Spinal cord (tissue), 10 donors: ENCODE measurements at places on chromosomes 2 and 18.

- no peak for DNase-seq
Observed at GRCh38 chr2:70886541-70886987, 49.1 kb upstream of the ATP6V1B1 start.

DNA sequence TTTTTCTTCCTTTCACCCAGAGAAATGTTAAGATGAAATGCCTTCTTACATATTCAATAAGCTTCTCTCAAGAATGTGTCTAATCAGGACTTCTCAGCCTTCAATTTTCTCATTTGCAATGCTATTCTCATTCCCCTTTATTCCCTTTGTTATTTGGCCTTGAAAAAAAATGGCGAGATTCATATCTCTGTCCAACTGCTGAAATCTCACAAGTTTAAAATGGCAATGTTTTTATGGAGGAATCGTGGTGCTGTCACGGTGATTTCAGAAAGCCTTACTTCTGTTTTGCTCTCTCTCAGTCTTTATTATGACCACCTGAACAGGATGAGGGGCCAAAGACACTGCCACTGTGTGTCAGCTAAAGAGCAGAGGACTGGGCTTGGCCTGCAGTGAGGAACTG is 928.5 kb downstream of the DCC start:
- DNase-seq = no peak

GRCh38 chr2:5453220-5454050 is 238.7 kb upstream of the SOX11 start:
- no peak for DNase-seq

DNA sequence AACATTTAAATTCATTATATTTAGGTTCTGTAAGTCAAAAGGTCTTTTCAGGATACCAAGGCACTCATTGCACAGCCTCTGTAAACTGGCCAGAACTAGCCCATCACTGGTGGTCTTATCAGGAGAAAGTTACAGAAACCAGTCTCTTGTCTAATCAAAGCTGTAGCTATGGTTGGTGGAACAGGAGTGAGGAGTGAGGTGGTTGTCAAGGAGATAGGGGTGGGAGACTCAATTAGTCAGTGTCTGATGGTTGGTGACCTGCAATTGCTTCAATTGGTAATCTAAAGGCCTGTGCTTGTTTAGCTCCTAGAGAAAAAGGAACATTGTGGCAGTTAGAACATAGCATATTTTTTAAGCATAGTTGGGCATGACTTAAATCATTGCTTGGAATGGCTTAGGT is 458.6 kb upstream of the CDH2 start:
- DNase-seq = no peak

DNA sequence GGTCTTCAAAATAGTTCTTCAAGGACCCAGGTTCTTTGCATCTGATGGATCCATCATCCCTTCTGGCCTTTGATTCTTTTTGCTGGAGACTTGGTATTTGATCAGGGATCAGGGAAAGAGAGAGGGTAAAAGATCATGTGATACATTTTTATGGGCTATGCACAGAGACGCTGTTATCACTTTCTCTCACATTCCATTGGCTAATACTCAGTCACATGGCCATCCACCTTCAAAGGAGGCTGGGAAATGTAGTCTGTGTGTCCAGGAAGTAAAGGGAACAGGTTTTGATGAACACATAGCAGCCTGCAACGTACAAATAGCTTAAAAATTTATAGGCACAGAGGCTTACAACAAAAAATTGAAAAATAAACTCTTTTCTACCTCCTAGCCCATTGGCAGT is 629.6 kb upstream of the FANCL start:
- no peak for DNase-seq

DNA sequence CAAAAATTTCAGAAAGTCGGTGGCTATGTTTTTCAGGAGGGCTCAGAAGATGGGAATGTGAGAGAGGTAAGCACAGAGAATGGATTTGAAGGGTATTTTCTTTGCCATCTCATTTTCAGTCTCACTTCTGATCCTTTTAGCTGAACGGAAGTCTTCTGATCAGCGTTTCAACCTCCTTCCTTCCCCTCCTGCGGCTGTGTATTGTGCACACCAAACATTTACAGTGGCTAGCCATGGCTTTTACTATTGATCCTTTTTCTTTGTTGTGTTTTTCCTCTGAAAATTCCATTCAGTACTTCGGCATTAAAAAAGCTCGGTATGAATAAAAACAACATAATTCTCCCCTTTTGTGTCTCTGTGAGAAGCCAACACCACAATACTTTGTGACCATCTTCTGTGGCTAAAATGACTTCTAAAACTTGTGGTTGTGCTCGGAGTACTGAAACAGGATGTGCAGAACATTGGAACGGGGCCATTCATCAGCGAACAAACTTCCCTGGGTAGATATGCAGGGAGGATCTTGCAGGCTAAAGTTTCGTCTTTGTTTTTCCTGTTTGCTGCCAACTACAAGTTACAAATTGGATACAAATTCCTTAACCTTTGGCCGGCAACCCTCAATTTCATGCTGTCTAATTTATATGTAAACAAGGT is 260.8 kb upstream of the FAM98A start:
- DNase-seq = no peak

GRCh38 chr2:85901155-85901554 is 12.4 kb upstream of the ST3GAL5 start:
- DNase-seq = no peak

- no peak for DNase-seq
Observed at GRCh38 chr2:143545949-143546255, 416.7 kb downstream of the ARHGAP15 start.

- DNase-seq = no peak
Observed at GRCh38 chr18:36411745-36412168, 114.2 kb downstream of the FHOD3 start.

GRCh38 chr2:221514305-221515040 is 57.6 kb downstream of the EPHA4 start:
- no peak for DNase-seq

DNA sequence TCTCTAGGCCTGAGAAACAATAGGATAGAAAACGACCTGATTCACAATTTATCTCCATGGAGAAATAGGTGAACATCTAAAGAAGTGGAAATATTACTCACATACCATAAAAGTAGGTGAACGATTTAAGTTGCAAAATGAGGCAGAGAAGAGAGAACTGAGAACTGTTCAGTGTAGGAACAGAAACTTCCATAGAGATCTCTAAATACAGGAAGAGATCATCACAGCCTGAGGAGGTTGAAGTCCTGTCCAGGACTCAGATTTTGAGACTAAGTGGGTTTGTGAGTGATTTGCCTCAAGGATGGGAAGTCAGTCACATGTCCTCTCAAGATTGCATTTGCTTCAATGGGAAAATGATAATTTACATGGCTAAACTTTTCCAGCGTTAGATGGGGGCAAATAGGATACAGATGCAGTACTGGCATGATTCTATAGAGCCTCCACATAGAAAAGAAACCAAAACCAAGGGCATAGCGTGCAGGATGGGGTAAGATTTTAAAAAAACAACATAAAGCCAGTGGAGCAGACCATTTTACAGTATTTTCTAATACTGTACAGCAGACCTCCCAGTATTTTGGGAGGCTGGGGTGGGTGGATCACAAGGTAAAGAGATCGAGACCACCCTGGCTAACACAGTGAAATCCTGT is 68.8 kb downstream of the MEP1B start:
- no peak for DNase-seq

- no peak for DNase-seq
Observed at GRCh38 chr2:70890469-70891065, 45.1 kb upstream of the ATP6V1B1 start.

- no peak for DNase-seq
Observed at GRCh38 chr2:116585669-116586327, 1228.7 kb upstream of the DDX18 start.

GRCh38 chr2:28390746-28391563 is 1.7 kb upstream of the FOSL2 start:
- DNase-seq = no peak

DNA sequence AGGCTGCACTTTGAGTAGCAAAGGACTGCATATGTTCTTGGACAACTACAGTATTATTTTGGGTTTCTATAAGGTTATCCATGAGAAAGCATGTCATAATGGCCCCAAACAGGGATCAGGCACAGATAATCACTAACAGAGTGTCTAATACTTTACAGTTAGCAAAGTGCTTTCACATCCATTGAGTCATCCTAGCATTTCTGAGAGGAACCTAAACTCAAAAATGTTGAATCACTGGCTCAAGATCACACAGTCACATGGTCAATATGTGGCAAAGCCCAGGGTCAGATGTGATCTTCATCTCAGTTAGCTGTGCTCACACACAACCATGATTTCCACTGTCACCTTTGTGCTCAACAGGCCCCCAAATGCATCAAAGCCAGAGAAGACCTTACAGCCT is 156.1 kb upstream of the VRK2 start:
- no peak for DNase-seq

DNA sequence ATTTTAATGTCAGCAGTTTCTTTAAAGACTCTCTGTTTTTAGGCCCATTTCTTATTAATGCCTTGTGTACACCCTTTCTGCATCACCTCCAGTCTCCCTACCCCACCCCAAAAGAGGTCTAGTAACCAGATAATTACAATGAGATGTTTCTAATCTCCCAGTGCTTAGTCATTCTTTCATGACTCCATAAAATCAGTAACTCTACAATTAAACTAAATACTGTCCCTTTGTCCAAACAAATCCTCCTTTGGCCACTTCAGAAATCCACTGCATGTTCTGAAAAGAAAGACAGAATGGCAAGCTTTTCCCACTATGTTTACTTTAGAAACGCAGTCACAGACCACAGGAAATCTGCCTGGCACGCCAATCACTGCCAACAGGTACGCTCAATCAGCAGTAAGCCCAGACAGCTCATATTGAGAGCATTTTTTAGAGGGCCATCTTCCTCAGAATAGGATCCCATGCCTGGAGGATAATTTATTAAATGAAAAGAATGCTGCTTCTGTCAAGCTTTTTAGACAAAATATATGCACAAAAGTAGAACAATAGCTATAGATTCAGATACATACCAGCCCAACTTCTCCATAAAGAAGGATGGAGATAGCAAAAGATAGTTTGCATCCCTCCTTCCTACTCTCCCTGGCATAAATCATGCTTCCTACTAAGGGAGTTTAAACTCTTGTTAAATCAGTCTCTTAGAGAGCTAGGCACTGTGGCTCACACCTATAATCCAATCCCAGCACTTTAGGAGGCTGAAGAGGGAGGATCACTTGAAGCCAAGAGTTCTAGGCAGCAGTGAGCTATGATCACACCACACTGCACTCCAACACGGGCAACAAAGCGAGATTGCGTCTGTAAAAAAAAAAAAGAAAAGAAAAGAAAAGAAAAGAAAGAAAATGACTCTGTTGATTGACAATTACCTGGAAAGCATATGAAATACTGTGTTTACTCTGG is 14.6 kb downstream of the CLASP1 start:
- DNase-seq = no peak

- no peak for DNase-seq
Observed at GRCh38 chr2:168030862-168031624, 216.4 kb downstream of the STK39 start.

DNA sequence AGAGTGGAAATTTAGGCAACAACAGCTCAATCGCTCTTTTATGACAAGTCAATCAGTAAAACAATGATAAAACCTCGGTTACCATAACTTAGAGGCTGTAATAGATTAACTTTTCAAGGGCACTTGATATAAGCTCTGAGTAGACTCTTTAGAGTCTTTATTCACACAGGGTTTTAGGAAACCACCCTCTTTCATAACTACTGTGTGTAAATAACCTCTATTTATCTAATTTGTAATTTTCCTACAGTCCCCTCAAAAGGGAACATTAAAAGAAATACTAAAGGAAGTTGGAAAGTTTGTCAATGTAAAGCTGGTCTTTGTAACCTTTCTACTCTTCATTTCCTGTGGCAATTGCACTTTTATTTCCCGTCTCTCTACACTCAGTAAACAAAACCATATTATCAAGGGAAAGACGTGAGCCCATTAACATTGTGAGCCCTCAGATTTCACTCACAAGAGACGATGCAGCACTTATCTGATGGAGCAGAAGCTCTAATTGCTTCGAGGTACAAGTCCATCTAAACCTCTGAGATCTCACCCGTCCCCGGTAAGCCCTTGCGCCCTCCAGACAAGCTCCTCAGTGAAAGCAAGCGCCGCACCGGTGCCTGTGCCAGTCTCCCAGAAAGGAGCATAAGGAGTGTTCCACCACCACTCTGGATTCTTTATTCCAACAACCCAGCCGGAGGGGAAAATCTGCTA is 1.1 kb upstream of the HOXD1 start:
- DNase-seq = no peak

DNA sequence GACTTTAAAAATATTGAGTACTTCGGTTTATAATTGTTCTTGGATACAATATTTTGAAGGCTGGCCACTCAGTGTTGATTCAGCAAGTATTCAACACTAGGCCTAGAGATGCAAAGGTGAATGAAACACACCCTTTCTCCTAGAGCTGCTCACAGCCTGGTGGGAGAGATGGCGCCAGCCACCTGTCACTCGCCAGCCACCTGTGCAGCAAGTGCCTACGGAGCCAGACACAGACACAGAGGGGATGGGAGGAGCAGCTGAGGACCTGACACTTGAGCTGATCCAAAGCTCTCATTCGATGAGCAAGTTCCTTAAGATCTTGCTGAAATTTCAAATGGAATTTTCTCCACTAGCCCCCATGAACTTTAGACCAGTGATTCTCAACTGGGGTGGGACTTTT is 151.1 kb upstream of the RIOK3 start:
- no peak for DNase-seq

DNA sequence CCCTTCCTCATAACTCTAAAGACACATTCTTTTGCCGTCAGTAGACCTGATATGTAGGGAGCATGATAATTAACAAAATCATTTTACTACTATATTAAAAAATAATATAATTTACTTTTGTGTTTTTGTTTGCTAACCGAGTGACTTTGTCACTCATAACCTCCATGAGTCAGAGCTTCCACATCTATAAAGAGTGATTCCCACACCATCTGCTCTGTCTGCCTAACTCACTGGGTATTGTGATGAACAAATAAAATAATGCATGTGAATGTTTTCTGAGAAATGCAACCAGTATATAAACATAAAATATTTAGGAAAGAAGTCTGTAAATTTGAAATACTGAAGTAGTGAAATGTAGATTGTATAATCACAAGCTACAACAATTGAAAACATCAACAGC is 123.4 kb upstream of the DSEL start:
- DNase-seq = no peak

- no peak for DNase-seq
Observed at GRCh38 chr18:2845172-2845571, 1.6 kb upstream of the EMILIN2 start.

- DNase-seq = no peak
Observed at GRCh38 chr2:235608200-235608887, 114.5 kb downstream of the AGAP1 start.

DNA sequence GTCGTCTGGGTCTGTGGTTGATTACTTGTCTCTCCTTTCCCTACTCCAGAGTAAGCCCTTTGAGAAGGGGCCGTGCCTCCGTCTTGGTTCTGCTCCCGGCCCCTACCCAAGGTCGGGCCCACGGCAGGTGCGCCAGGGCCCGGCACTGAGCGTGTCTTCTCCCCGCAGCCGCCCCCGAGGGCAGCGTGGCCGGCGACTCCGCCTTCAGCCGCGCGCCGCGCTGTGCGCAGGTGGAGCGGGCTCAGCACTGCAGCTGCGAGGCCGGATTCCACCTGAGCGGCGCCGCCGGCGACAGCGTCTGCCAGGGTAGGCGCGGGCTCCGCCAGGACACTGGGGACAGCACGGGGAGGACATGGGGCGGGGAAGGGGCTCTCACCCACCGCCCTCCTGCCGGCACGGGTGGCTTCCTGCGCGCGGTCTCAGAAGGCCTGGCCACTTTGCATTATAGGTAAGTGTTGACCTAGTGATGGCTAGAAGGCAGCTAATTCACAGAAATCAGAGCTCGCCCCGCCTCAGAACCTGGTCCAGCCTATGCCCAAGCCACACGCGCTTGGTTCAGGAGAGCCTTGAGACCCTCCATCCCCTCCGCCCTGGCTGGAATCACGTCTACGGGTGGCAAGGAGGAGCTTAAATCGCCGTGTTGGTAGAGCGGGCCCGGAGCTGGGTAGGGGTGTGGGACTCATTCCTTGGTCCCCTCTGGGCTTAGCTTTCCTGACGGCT is 43.5 kb downstream of the FBLN7 start:
- DNase-seq = no peak
